BJ (cell line): ENCODE measurements at places on chromosomes 11 and 22. TPM values are rescaled to one million over a fixed set of nuclear protein-coding genes. Genes with fewer than 3 reads are reported as not detected.

The VPREB1 gene
- polyA plus RNA-seq: not detected in 2 replicates

The PRDX5 gene
- polyA plus RNA-seq: 398 and 468 TPM in 2 replicates

The PRDM11 gene
- polyA plus RNA-seq: 3.4 and 5.8 TPM in 2 replicates

The ZBED5 gene
- polyA plus RNA-seq: 43.0 and 75.4 TPM in 2 replicates

- no peak for DNase-seq
These were observed 1.4 kb downstream of the SREBF2 start for GRCh38 chr22:41834005-41834944.

DNA sequence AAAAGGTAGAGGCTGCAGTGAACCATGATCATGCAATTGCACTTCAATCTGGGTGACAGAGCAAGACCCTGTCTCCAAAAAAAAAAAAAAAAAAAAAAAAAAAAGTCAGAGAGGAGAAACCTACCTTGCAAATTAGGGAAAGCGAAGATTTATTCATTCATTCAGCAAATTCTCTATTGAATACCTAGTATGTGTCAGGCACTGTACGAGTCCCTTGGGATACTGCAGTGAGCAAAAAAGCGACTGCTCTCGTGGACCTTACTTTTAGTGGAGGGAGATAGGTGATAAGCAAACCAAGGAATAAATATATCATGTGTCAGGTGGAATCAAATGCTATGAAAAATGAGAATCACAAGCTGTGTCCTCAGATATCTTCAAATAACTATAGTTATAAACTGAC, 101.3 kb downstream of the STIM1 start:
- no peak for DNase-seq

GRCh38 chr22:27028093-27028492, 370.7 kb downstream of the MIAT start:
- no peak for DNase-seq

GRCh38 chr11:126669416-126669815, 313.9 kb downstream of the ST3GAL4 start:
- no peak for DNase-seq

- DNase-seq: no peak
These were observed 30.3 kb upstream of the PISD start for GRCh38 chr22:31692186-31692886.
